Activated CD4-positive, alpha-beta T cell treated with anti-CD3 and anti-CD28 coated beads, Interleukin-2, amount 50 U/mL, for 48 hours (primary cell): ENCODE measurements at places on chromosomes 3 and 15.

GRCh38 chr15:23118208-23118607, 18.4 kb downstream of the GOLGA6L1 start:
- no peak for DNase-seq

GRCh38 chr3:72163809-72164634, 379.1 kb upstream of the PROK2 start:
- DNase-seq: no peak

DNA sequence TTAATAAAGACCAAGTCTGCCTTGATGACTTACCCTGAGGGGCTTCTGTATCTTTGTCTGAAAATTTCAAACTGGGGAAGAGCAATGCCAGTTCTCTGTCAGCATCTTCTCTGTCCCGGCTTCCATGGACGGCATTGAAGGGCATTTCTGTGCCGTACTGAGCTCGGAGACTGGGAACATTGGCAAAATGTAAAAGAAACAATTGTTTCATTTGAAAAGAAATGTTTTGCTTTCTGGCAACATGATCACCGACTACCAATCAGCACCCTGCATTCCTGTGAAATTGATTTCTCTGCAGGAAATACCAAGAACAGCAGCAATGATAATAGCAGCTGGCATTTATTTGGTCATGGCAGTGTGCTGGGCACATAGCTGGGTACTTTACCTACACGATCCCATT, 26.2 kb downstream of the NME9 start:
- DNase-seq: no peak

GRCh38 chr3:186094696-186095425, 14.0 kb downstream of the ETV5 start:
- no peak for DNase-seq

GRCh38 chr3:39250116-39250747, 29.6 kb downstream of the CX3CR1 start:
- DNase-seq: no peak

- no peak for DNase-seq
Observed at GRCh38 chr3:133547432-133548041, 25.9 kb upstream of the CDV3 start.

GRCh38 chr15:70192490-70192889, 94.8 kb upstream of the TLE3 start:
- DNase-seq: no peak

GRCh38 chr3:172137287-172138192, 98.2 kb downstream of the FNDC3B start:
- no peak for DNase-seq

- DNase-seq: no peak
Observed at GRCh38 chr15:99435113-99435695, 130.6 kb upstream of the MEF2A start.

DNA sequence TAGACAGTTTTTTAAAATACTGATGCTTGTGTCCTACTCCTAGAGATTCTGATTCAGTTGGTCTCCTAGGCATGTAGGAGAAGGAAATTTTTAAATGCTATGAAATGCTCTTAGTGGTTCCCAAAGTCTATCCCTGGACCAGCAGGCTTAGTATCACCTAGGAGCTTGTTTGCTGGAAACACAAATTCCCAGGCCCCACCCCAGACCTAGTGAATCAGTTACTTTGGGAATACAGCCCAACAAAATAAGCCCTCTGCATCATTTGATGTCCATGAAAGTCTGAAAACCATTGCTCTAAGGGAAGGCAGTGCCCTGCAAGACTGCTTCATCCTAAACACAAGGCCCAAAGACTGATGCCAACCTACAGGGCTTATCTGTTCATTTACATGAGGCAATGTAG, 36.3 kb downstream of the CCNL1 start:
- DNase-seq: no peak

- DNase-seq: no peak
Observed at GRCh38 chr3:185215873-185216606, 37.8 kb downstream of the EHHADH start.

DNA sequence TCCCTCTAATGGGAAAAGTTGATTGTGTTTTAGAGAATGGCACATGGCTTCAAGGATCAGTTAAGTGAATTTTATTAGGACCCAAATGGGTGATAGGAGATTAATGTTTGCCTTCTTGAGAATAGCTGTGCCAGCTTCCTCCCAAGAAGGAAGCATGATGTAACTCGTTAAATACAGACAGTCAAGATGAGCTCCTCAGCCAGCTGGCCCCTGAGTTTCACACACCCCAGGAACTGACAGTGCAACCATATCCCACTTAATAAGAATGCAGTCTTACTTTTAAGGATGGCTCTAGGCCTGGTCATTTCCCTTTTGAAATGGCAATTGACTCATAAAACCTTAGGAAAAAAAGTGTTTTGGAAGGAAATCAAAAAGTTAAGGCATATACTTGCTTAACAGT, 472.8 kb upstream of the KCNMB2 start:
- no peak for DNase-seq

DNA sequence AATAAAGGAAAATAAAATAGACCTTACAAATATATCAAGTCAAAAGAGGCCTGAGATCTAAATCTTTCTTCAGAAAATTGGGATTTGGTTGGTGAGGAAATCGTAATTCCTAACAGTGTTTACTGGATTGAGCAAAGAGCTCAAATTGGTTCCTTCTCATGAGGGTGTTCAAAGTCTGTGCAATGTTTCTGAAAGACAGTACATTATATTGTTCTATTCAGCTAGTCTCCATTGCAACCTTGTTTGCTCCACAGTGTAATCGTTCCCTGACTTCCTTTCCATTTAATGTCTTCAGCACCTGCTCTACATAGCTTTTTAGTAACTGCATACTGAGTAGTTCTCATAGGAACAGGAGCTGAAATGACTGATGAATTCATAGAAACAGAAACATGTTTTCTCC, 326.8 kb downstream of the SUCLG2 start:
- DNase-seq: no peak

DNA sequence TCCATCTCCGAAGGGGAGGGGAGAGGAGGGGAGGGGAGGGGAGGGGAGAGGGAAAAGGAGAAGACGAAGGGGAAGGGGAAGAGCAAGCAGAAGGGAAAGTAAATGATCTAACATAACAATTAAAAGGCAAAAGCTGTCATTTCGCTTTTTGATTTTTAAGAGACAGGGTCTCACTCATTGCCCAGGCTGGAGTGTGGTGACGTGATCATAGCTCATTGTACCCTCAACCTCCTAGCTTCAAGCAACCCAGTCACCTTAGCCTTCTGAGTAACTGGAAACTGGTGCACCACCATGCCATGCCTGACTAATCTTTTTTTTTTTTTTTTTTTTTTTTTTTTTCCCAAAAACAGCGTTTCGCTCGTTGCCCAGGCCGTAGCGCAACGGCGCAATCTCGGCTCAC, 22.6 kb downstream of the ADAM10 start:
- DNase-seq: no peak

GRCh38 chr3:42685891-42686820, 819 bp downstream of the KLHL40 start:
- no peak for DNase-seq

DNA sequence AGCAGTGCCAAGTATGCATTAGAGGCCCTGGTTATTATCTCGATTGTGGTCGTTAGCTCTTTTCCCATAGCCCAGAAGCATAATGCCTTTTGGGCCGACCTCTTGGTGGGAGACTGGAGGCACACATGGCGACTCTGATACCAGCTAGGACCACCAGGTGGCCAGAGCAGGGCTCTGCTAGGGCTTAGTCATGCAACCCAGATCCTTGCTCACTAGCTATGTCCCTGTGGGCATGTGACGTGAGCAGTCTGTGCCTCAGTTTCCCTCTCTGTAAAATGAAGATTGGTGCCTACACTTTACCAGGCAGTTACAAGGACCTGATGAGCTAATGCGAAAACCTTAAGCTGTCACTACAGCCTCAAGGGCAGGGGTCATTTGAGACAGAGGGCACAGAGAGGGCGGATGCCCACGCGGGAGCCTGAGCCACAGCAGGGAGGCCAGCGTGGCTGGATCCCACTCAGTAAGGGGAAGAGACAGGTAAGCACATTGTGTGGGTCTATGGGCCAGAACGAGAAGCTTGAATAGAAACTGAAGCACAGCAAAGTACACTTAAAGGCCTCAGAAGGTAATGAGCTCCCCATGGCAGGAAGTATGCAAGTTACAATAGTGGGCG, 8.8 kb downstream of the KLF15 start:
- no peak for DNase-seq

DNA sequence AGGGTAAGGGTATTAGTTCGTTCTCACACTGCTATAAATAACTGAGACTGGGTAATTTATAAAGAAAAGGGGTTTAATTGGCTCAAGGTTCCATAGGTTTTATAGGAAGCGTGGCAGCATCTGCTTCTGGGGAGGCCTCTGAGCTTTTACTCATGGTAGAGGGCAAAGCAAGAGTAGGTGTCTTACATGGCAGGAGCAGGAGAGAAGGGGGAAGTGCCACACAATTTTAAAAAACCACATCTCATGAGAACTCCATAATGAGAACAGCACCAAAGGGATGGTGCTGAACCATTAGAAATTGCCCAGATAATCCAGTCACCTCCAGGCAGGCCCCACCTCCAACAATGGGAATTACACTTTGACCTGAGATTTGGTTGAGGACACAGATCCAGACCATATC, 12.2 kb downstream of the RNF111 start:
- no peak for DNase-seq

DNA sequence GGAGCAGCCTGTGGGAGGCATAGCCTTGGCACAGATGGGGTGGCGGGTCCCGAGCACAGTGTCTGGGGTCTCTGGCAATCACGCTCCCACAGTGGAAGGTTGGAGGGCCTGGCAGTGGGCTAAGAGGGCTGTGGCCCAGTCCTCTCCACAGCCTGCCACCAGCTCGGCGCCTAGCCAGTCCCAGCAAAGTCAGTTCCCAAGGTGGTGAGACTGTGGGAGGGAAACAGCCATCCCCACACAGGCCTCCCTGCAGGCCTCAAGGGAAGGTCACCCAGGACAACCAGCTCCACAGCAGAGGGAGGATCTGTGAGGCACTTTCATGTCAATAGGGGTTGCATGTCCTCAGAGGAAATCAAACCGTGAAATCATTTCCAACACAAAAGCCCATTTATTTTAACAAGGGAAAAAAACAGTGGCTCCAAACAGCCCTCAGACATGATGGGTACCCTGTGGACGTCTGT, 27.6 kb upstream of the LIMD1 start:
- DNase-seq: no peak

DNA sequence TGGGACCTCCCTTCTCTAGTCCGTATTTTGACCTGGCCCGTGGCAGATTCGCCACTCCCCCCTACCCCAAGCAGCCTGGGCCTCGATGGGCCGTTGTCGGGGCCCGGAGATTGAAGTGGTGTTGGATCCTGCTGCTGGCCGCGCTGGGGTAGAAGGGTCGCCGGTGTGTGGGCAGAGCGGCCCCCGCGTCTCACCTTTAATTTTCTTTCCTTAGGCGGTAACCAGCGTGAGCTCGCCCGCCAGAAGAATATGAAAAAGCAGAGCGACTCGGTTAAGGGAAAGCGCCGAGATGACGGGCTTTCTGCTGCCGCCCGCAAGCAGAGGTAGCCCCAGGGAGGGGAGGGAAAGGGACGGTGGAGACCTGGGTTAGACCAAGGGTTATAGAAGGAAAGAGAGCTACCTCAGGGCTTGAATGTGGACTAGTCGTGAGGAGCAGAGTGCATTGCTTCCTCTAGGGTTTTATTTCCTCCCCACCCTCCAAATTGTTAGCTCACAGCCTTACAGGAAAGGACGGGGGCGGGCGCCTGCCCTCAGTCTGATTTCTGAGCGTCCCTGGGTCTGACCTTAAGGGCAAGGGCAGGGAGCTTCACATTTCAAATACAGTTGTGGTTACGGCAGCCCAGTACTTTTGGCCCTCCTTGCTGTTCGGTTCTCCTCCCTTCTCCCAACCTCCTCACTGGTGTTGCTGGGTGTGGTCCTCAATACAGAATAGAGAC, 799 bp downstream of the SERF2 start:
- DNase-seq: peak; percentile 38

DNA sequence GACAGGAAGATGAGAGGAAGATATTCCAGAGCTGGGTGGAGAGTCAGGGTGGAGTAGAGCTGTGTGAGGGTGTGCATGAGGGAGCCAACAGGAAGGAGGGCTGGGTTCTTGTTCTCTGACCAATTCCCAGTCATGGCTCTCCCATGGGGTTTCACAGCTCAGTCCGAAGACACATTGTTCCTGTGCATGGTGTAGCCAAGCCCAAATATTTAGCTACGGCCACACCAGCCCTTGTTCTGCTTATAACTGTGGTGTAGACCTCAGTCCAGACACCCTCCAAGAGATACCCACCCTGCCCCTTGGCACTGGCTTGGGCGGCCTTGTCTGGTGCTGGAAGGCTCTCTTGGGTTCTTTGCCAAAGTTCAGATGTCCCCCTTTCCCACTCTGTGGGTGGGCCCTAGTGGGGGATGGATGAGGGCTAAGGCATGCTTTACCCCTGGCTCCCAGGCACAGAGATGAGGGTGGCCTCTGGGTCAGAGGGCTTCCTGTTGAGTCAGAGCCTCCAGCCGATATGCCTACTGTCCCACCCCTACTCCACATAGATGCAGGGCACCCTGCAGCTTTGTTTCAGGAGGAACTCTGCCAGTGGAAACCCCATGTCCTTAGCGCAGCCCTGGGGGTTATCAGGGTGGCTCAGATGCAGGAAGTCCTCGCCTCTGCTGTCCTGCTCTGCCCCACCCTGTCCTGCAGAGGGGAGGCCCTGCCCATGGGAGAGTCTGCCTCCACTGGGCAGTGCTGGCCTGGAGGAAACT, 271.2 kb upstream of the CTDSPL start:
- no peak for DNase-seq

- no peak for DNase-seq
Observed at GRCh38 chr3:171672124-171672523, 138.2 kb downstream of the PLD1 start.
